ENCODE measurements at places on chromosomes 1 and 21. TPM values are rescaled to one million over a fixed set of nuclear protein-coding genes. Genes with fewer than 3 reads are reported as not detected.

DNA sequence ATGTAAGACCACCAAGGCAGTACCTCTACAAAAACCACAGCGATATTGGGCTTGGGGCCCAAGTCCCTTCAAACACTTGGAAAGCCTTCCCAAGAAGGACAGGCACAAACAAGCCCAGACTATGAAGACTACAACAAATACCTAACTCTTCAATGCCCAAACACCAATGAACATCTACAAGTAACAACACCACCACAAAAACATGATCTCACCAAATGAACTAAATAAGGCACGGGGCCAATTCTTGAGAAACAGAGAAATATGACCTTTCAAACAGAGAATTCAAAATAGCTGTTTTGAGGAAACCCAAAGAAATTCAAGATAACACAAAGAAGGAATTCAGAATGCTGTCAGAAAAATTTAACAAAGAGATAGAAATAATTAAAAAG is 86.8 kb downstream of the COL24A1 start:
- DNase-seq, result no peak
- no peaks in the 10 kb centered on the region for H3K4me1 ChIP-seq
- no peak overlapping the region for H3K4me3 ChIP-seq
- H3K27ac ChIP-seq, result no peak overlapping the region

- no peak overlapping the region for H3K4me3 ChIP-seq
- DNase-seq, result peak; percentile 34
- H3K27me3 ChIP-seq, result peaks cover 19% of the 10 kb centered on the region
- H3K4me1 ChIP-seq, result peaks cover 5% of the 10 kb centered on the region
- H3K36me3 ChIP-seq, result no peaks in the 10 kb centered on the region
- H3K27ac ChIP-seq, result no peak overlapping the region
These were observed 4.5 kb downstream of the HSPB7 start for GRCh38 chr1:16013220-16013907.

GRCh38 chr21:26837539-26837938 is 7.7 kb downstream of the ADAMTS1 start:
- peaks cover 17% of the 10 kb centered on the region for H3K27me3 ChIP-seq
- H3K36me3 ChIP-seq, result peaks cover 4% of the 10 kb centered on the region
- H3K4me1 ChIP-seq, result peaks cover 38% of the 10 kb centered on the region
- no peak for DNase-seq
- no peak overlapping the region for H3K27ac ChIP-seq
- no peak overlapping the region for H3K4me3 ChIP-seq

The POU3F1 gene
- total RNA-seq, result not detected

DNA sequence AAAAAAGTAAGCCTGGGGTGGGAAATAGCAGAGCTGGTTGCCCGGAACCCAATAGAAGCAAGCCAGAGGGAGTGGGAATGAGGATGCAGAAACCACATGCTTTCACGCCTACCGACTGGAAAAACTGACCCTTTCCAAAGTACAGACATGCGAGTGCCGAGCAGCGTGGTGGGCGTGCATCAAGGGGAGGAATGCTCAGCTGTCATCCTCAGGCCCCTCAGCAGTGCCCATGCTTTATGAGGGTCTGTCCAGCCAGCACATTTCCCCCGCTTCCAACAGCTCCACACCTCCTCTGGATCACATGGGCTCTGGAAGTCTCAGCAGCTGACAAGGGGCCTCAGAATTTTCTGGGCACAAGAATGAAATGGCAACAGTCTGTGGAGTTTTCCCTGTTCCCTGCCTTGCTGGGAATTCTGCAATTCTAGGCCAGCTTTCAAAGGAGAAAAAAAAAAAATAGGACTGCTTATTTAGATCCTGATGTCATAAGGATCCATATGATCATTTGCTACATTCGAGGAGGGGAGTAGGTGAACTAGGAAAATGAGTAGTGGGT is 19.1 kb upstream of the IKBKE start:
- DNase-seq, result no peak
- H3K27me3 ChIP-seq, result no peaks in the 10 kb centered on the region
- no peak overlapping the region for H3K27ac ChIP-seq
- H3K4me3 ChIP-seq, result no peak overlapping the region
- H3K4me1 ChIP-seq, result peaks cover 9% of the 10 kb centered on the region
- peaks cover 64% of the 10 kb centered on the region for H3K36me3 ChIP-seq

DNA sequence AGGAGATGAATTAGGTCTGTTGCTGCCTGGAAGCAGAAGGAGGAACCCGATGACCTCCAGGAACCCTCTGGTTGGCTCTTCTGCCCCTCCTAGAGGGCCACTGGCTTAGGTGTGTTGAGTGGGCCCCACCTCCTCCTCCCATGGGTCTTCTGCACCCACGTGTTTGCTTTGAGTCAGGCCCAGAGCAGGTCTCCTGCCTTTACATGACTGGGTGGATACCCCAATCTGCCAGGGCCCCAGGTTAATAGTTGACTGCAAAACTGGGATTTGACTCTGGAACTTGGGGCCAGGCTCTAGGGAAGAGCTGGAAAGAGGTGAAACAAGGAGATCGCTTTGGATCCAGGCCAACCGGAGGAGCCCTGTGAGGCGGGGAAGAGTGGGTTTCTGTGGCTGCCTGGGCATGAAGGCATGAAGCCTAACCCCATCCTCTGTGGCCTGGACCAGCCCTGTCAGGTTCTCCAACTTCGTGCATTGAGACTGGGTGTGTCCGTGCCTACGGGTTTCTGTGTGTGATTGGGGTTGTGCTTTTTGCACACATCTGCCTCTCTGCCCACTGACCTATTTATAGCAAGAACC is 7.8 kb upstream of the LAD1 start:
- H3K36me3 ChIP-seq, result no peaks in the 10 kb centered on the region
- no peak overlapping the region for H3K27ac ChIP-seq
- DNase-seq, result no peak
- H3K4me3 ChIP-seq, result no peak overlapping the region
- H3K27me3 ChIP-seq, result peaks cover 5% of the 10 kb centered on the region
- H3K4me1 ChIP-seq, result no peaks in the 10 kb centered on the region

DNA sequence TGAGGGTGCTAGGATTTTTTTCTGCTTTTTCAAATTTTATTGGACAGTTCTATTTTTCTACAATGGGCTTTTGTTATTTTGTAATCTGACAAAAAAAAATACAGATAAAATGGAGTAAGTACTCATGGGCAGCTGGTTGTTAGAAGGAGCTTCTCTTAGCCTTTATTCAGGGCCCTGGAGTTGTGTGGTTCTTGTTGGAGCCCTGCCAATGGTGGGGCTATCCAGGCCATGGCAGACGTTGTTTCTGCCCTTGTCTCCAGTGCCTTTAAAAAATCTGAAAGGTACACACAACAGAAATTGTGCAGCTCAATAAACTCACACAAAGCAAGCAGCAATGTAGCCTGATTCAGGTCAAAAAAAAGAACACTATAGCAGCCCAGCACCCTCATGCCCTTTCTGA is 153.5 kb upstream of the GALNT2 start:
- H3K27ac ChIP-seq, result no peak overlapping the region
- no peaks in the 10 kb centered on the region for H3K4me1 ChIP-seq

The TTF2 gene
- 78.0 TPM for total RNA-seq

The TRAF3IP3 gene
- 421 TPM for total RNA-seq

The AMY2B gene
- total RNA-seq, result 6.7 TPM

DNA sequence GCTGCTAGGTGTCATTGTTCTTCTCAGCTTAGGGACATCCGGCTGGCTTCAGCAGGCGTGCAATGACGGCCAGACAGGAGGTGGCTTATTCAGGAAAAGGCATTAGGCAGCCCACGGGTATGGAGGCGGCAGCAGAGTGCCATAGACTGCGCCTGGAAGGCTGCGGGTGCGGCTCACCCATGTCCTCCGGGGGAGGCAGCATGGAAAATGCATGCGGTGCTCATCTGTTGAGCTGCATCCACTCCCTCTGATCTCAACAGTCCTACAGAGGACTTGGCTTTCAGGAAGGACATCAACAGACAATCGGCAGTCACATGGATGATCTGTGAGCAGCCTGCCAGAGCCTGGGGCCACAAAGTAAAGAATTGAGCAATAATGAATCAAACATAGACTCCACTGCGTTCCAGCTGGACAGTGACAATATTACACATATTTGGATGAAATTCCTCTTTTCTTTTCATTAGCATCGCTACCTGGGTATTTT is 42.9 kb downstream of the UMODL1 start:
- H3K4me3 ChIP-seq, result no peak overlapping the region
- DNase-seq, result no peak
- no peak overlapping the region for H3K27ac ChIP-seq
- peaks cover 18% of the 10 kb centered on the region for H3K4me1 ChIP-seq
- no peaks in the 10 kb centered on the region for H3K36me3 ChIP-seq

- H3K4me1 ChIP-seq, result no peaks in the 10 kb centered on the region
- no peak for DNase-seq
- H3K36me3 ChIP-seq, result no peaks in the 10 kb centered on the region
- no peaks in the 10 kb centered on the region for H3K27me3 ChIP-seq
- H3K27ac ChIP-seq, result no peak overlapping the region
These were observed 310.6 kb downstream of the LMX1A start for GRCh38 chr1:165045902-165046301.

- H3K27ac ChIP-seq, result no peak overlapping the region
- no peaks in the 10 kb centered on the region for H3K27me3 ChIP-seq
- H3K4me3 ChIP-seq, result no peak overlapping the region
- H3K36me3 ChIP-seq, result no peaks in the 10 kb centered on the region
- DNase-seq, result no peak
These were observed 130.0 kb upstream of the TNR start for GRCh38 chr1:175873290-175873935.

All from activated CD4-positive, alpha-beta memory T cell treated with anti-CD3 and anti-CD28 coated beads, Interleukin-2, amount 10 ng/mL, durations not matched to agents 7 days and 5 days (primary cell).